ENCODE measurements at places on chromosomes 2 and 18.

DNA sequence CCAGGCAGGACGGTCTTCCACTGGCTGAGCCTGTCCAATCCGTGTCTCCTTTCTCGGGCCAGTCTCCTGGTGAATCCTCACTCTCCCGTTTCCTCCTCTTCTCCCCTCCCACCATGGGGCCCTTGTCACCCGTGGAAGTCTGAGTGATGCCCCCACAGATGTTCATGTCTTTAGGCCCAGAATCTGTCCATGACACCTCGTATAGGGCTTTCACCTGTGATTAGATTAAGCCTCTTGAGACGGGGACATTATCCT is 193.5 kb downstream of the ZFP36L2 start:
- no peak for DNase-seq

GRCh38 chr18:7898181-7898580 is 331.1 kb downstream of the PTPRM start:
- DNase-seq: no peak

DNA sequence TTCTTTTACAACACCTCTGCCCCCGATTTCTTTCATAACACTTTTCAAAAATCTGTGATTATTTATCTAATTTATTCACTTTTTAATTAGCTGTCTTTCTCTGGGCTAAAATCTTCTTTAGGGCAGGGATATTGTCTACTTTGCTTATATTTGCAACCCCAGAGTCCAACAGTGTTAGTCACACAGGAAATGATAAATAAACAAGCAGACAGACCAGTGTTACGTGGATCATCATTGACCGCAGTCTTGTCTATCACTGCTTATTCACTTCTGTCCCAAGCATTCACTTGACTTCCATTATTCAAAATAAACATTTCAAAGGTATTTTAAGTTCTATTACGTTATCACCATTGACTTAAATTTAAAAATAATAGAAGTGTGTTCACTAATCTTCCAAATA is 237.6 kb upstream of the UBE2E3 start:
- DNase-seq: no peak

DNA sequence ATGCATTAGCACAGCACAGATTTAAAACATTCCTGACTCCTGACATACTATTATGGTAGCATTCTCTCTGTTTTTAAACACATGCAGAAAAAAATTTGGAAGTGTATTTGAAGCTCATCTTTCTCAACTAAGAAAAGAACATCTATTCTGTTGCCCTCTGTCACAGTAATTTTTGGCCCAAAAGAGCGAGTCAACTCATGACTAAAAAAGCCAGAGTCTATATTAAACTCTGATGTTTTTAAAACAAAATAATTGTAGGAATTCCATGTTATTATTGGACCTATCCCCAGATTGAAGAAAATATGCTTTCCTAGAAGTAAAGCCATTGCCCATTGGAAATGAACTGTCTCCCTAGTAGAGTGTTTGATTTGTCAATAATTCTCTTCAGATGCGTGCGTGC is 96.7 kb downstream of the CRIM1 start:
- no peak for DNase-seq

- DNase-seq: no peak
Observed at GRCh38 chr18:24388957-24389356, 8.7 kb downstream of the OSBPL1A start.

- no peak for DNase-seq
Observed at GRCh38 chr2:97871096-97871780, 124.5 kb downstream of the TMEM131 start.
